ENCODE measurements at places on chromosomes 5 and 9.

- no peaks in the 10 kb centered on the region for H3K4me1 ChIP-seq
- H3K27ac ChIP-seq: no peak overlapping the region
- no peaks in the 10 kb centered on the region for H3K36me3 ChIP-seq
- peaks cover 10% of the 10 kb centered on the region for H3K27me3 ChIP-seq
Observed at GRCh38 chr9:135613946-135614805, 25.2 kb downstream of the GLT6D1 start.

DNA sequence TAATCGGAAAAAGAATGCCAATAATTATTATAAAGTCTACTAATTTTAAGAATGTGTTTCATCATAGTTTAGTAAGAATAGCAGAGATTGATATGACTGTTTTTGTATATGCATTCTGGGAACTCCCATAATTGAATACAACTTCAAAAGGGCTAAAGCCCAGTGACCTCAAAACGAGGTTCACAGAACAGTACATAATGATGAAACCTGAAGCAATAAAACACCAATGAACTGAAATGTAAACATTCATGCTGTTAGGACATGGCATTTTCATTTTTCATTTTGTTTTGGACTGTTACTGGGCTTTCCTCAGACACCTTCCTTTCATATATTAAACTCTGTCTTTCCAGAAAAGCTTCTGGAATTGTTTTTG, 684 bp upstream of the JMY start:
- peaks cover 13% of the 10 kb centered on the region for H3K4me1 ChIP-seq
- no peaks in the 10 kb centered on the region for H3K36me3 ChIP-seq
- peak overlapping the region; percentile 93 for H3K4me3 ChIP-seq
- no peak for DNase-seq
- H3K27ac ChIP-seq: peak overlapping the region; percentile 89

DNA sequence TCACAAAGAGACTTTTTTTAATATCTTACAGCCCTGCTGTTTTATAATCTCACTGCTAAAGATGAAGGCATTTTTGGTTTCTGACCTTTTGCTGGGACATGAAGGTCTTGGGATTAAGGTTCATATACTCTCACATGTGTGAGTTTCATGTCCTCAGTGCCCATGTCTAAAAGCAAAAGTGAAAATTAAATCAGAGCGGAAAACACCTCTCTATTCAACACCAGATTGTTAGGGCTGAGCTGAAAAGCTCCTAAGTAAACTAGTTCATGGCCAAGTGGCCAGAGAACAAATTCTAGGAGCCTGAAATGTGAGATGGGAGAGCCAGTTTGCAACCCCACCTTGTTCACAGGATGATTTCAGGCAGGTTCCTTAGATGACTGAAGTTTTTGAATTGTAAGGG, 110.9 kb downstream of the GRIA1 start:
- no peaks in the 10 kb centered on the region for H3K27me3 ChIP-seq
- no peaks in the 10 kb centered on the region for H3K36me3 ChIP-seq
- H3K27ac ChIP-seq: no peak overlapping the region
- no peak overlapping the region for H3K4me3 ChIP-seq

GRCh38 chr5:78627175-78627574, 21.4 kb downstream of the LHFPL2 start:
- no peak for DNase-seq
- H3K27me3 ChIP-seq: no peaks in the 10 kb centered on the region
- H3K27ac ChIP-seq: no peak overlapping the region
- peaks cover 10% of the 10 kb centered on the region for H3K4me1 ChIP-seq
- H3K36me3 ChIP-seq: peaks cover 11% of the 10 kb centered on the region

- peaks cover 12% of the 10 kb centered on the region for H3K27me3 ChIP-seq
- no peaks in the 10 kb centered on the region for H3K36me3 ChIP-seq
- no peak for DNase-seq
- H3K4me3 ChIP-seq: no peak overlapping the region
- no peaks in the 10 kb centered on the region for H3K4me1 ChIP-seq
Observed at GRCh38 chr9:21674894-21675293, 127.5 kb upstream of the MTAP start.

DNA sequence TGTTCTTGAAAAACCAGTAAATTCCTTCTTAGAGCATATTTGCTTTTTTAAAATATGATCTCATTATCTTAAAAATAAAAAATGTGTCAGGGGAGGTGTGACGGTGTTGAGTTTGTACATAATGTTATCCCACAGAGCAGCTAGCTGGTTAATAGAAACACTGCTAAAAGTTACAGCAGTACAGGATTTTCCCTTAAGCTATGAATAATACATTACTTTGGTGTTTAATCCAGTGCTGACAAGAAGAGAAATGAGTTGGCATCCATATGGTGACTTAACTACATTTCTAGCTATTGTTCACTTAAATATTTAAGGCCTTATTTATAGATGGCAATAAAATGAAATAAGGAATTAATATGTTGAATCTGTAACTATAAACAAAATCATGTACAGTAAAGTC, 883.1 kb downstream of the CDH18 start:
- DNase-seq: no peak
- H3K36me3 ChIP-seq: no peaks in the 10 kb centered on the region
- H3K27me3 ChIP-seq: no peaks in the 10 kb centered on the region
- no peak overlapping the region for H3K4me3 ChIP-seq
- no peaks in the 10 kb centered on the region for H3K4me1 ChIP-seq

GRCh38 chr5:15515229-15515628, 15.2 kb downstream of the FBXL7 start:
- no peaks in the 10 kb centered on the region for H3K27me3 ChIP-seq
- H3K4me3 ChIP-seq: no peak overlapping the region
- no peaks in the 10 kb centered on the region for H3K36me3 ChIP-seq
- no peak for DNase-seq

DNA sequence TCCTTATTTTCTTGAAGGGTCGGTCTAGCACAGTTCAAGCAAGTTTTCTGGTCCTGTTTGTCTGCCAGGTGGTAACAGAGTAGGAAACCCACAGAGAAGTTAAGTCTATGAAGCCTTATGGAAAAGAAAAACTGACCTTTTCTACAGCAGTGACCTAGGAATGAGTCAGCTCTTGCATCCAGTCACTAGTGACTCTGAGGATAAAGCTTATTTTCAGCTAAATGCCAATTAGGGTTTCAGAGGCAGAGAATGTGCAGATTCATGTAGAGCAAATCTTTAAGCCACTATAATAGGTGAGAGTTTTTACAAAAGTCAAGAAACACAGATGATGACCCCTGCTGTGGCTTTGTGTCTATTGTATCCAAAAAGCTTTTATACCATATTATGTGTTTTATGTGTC, 100.7 kb downstream of the CWC27 start:
- H3K4me3 ChIP-seq: no peak overlapping the region
- no peak overlapping the region for H3K27ac ChIP-seq
- H3K27me3 ChIP-seq: no peaks in the 10 kb centered on the region
- no peak for DNase-seq

GRCh38 chr9:134234001-134234660, 69.8 kb upstream of the RNU6ATAC start:
- no peaks in the 10 kb centered on the region for H3K36me3 ChIP-seq
- H3K4me3 ChIP-seq: no peak overlapping the region
- peaks cover 26% of the 10 kb centered on the region for H3K4me1 ChIP-seq
- no peaks in the 10 kb centered on the region for H3K27me3 ChIP-seq
- DNase-seq: no peak
- no peak overlapping the region for H3K27ac ChIP-seq

DNA sequence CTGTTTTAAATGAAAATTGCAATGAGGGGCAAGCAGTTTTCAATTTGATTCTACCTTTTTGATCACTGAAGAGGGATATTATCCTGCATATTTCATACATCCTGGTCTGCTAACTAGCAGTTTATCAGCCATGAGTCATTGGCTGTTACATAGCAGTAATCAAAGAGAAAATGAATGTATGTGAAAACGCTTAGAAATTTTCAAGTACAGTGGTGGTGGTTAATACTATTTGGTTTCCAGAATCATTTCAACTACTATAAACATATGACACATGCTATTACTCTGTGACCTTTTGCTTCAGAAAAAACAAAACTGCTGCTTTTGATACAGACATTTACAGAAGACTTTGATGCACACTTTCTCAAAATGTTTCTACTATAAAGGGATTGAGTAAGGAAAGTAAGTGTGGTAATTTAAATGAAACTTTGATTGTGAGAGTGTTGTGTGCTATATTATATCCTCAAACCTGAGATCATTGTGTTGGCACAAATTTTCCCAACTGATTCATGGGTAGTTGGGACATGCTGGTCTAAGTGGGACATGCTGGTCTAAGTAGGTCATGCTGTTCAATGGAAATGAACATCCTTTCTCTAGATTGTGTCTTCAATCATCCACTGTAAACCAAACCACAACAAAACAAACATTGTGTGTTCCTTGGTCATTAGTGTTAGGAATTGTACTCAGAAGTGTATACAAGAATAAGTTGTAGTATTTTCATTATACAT, 5.1 kb downstream of the RNF14 start:
- peaks cover 67% of the 10 kb centered on the region for H3K36me3 ChIP-seq
- no peaks in the 10 kb centered on the region for H3K27me3 ChIP-seq
- H3K4me1 ChIP-seq: peaks cover 20% of the 10 kb centered on the region

DNA sequence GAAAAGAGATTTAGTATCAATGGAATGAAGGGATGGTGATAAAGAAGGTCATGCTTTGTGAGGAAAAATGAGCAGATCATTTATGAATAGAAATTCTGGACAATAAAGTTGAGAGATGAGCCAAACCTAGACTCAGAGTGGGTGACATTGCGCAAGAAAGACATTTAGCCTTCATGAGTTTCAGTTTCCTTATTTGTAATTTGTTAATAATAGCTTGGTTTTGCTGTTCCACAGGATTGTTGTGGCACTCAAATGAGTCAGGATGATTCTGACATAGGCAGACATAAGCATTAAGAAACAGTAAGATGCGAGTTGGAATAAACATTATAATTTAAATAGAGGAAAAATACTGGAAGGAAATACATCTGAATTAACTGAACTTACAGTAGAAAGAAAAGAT, 34.8 kb downstream of the ITGA2 start:
- no peaks in the 10 kb centered on the region for H3K36me3 ChIP-seq
- DNase-seq: no peak
- H3K4me1 ChIP-seq: peaks cover 8% of the 10 kb centered on the region
- no peaks in the 10 kb centered on the region for H3K27me3 ChIP-seq
- no peak overlapping the region for H3K27ac ChIP-seq
- H3K4me3 ChIP-seq: no peak overlapping the region

- DNase-seq: peak; percentile 11
- H3K4me1 ChIP-seq: peaks cover 36% of the 10 kb centered on the region
- H3K4me3 ChIP-seq: no peak overlapping the region
- H3K36me3 ChIP-seq: no peaks in the 10 kb centered on the region
- H3K27me3 ChIP-seq: no peaks in the 10 kb centered on the region
- peak overlapping the region; percentile 89 for H3K27ac ChIP-seq
Observed at GRCh38 chr5:134437847-134438581, 26.3 kb upstream of the CDKN2AIPNL start.

- peaks cover 3% of the 10 kb centered on the region for H3K4me1 ChIP-seq
- no peak for DNase-seq
- no peaks in the 10 kb centered on the region for H3K27me3 ChIP-seq
- H3K4me3 ChIP-seq: no peak overlapping the region
- no peak overlapping the region for H3K27ac ChIP-seq
- H3K36me3 ChIP-seq: no peaks in the 10 kb centered on the region
Observed at GRCh38 chr5:74357827-74358226, 282.7 kb downstream of the ENC1 start.

DNA sequence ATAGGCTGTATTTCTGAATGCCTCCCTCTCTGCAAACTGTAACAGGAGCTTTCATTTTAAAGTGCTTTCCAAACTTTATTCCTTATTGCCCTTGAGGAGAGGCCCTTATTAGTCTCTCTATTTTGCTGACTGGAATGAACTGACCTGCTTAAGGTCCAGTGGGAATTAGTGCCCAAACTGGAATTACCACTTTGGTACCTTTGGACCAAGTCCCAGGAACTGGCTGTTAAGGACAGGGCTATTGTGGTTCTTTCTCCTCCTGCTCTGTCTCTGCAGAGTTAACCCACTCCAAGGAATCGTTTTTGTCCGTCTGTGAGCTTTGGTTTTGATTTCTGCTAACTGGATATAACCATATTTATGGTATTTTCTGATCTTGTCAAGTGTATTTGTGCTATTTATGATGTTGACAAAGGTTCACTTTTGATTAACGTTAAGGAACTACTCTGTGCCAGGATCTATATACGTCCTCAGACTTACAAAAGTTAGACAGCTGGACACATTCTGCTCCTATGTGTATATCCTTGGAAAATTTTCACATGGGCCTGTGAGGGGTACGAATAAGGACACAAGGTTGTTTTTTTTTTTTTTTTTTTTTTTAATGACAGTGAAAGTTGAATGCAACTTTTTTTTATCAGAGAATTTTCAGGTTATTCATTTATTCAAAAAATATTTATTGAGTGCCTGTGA, 189.1 kb upstream of the ANKRD55 start:
- no peaks in the 10 kb centered on the region for H3K27me3 ChIP-seq
- H3K4me1 ChIP-seq: no peaks in the 10 kb centered on the region
- no peak overlapping the region for H3K27ac ChIP-seq
- no peak overlapping the region for H3K4me3 ChIP-seq
- no peaks in the 10 kb centered on the region for H3K36me3 ChIP-seq

- no peaks in the 10 kb centered on the region for H3K36me3 ChIP-seq
- no peak overlapping the region for H3K4me3 ChIP-seq
- H3K27ac ChIP-seq: no peak overlapping the region
- H3K4me1 ChIP-seq: no peaks in the 10 kb centered on the region
Observed at GRCh38 chr5:110517396-110517795, 209.1 kb downstream of the TMEM232 start.

DNA sequence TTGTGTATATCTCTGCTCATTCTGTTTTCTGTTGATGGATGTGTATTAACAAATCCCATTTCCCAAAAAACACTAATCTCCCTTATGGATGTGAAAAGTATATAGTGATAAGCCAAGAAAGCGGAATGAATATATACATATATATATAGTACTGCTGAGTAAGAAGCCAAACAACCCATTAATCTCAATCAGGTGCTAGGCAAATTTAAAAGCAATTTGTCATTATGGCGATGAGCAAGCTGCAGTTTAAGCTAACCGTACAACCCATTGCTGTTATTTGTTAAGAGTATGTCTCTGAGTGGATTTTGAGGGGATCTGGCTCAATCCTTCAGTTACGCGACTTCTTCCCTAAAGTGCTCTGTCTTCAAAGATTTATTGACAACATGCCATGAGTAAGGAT, 640.4 kb upstream of the ARRDC3 start:
- no peaks in the 10 kb centered on the region for H3K27me3 ChIP-seq
- no peaks in the 10 kb centered on the region for H3K4me1 ChIP-seq
- H3K36me3 ChIP-seq: no peaks in the 10 kb centered on the region
- DNase-seq: no peak
- no peak overlapping the region for H3K27ac ChIP-seq
- H3K4me3 ChIP-seq: no peak overlapping the region

DNA sequence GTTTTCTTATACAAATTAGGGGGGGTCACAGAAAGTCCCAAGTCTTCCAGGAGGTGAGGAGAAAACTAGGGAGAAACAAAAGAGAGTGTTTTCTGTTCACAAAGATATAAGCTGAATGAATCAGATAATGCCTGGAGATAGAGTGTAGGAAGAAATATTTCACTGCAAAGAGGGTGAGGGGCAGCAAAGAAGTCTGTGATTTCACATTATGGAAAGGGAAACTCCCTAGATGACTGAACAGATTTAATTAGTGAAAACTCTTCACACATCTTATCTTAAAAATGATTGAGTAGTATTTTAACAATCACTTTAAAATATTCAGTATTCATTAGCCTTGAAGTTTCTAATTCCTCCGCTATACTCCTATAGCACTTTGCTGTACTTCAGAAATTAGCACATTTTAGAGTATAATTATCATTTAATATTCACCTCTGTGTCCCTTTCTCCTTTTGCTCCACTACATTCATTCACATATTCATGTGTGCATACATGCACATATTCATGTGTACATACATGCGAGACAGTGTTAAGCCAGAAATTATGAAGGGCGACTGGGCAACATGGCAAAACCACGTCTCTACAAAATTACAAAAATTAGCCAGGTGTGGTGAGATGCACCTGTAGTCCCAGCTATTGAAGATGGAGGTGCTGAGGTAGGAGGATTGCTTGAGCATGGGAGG, 332.2 kb downstream of the HTR1A start:
- H3K27me3 ChIP-seq: no peaks in the 10 kb centered on the region
- H3K4me3 ChIP-seq: no peak overlapping the region
- H3K4me1 ChIP-seq: no peaks in the 10 kb centered on the region
- no peaks in the 10 kb centered on the region for H3K36me3 ChIP-seq
